Calu3 (cell line): ENCODE measurements at places on chromosomes 11 and 22.

DNA sequence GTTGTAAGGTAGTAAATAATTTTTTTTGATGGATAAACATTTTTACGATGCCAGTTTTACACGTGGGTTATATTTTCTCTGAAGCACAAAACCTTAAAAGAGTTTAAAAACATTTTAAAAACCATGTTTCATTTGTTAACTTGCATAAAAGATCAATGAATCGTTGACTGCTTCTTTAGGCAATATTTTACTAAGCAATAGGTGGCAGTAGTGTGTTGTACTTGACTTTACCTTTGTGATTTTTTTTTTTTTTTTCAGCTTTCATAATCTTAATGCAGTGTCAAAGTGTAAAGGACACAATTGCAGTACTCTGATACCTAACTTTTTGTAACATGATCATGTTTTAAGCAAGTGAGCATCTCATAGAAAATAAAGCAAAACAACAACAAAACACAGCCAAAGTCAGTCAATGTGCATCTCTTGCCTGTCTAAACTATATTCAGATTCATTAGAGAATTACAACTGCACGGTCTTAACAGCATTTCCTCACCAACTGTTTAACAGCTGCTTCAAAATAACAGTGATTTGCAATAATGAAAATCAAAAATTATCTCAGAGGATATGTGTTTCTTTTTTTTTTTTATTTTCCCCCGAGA lies 27.7 kb downstream of the DNAJC24 start:
- DNase-seq: no peak

GRCh38 chr11:104529213-104529612 lies 365.3 kb upstream of the PDGFD start:
- no peak for DNase-seq

DNA sequence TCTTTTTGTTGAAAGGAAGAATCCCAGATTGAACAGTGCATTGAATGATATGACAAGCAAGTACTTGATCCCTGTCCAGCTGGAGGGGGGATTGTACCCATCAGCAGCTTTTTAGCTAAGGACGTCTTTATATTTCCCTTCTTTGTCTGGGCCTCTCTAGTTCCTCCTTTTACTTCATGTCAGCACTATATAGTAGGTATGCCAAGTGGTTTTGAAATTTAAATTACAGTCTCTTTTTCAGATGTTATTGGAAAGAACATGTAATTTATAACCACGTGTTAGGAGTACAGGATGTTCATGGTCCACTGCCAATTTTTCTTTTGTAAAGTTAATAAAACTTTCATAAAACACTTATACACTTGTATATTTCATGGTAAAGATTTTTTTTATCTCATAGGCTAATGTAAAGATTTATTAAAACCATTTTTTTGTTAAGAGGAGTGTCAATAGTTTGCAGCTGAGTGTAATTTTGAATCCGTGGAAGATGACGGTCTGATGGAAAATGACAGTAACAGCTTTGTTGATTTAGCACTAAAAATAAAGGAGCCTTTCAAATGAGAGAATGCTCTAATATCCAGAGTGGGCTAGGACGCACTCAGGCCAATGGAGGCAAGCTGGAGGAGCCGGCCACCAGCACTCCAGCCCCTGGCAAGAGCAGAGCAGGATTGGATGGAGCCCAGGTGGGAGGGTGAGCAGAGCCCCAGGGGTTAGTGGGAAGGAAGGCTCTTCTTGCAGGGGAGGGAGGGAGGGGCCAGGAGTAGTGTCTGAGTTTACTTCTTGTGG lies 488.3 kb downstream of the INSC start:
- DNase-seq: no peak

DNA sequence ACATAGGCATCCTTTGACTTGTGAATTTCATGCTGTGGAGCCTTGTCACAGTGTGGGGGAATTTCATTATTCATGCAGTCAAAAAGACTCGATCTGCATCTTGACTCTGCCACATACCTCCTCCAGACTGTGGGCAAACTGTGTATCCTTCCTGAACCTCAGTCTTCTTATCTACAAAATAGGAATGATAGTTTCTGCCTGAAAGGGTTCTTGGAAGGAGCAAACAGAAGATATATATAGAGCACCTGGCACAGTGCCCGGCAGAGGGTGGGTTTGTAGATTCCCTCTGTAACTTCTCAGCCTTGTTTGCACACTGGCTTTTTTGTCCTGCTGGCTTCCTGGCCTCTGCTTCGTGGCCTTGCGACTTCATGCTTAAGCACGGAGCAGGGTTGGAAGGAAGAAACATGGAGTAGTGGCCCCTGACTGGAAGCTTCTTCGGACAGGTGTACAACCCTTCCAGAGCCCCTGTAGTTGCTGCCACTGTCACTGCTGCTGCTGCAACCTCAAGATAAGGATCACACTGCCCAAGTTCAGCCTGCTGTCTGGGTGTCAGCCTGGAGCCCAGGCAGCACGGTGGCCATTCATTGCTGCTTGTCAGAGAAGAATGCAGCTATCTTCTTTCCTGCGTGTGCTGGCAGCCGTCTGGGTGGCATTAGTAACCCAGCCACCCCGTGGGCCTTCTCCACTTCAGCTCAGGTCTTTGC lies 106.4 kb downstream of the MICAL2 start:
- peak; percentile 44 for DNase-seq

DNA sequence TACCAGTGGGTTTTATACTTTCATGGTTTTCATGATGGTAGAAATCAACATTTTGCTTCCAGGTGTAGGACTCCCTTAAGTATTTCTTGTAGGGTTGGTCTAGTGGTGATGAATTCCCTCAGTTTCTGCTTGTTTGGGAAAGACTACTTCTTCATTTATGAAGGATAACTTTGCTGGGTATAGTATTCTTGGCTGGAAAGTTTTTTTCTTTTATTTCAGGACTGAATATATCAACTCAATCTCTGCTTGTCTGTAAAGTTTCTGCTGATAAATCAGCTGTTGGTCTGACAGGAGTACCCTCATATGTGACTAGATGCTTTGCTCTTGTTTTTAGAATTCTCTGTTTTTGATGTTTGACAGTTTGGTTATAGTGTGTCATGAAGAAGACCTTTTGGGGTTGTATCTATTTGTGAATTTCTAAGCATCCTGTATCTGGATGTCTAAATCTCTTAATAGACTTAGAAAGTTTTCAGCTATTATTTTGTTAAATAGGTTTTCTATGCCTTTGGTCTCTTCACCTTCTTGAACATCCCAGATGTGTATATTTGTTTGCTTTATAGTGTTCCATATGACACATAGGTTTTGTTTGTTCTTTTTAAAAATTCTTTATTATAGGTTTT lies 95.9 kb downstream of the ENTHD1 start:
- DNase-seq: no peak

GRCh38 chr22:35690001-35690400 lies 27.7 kb upstream of the APOL5 start:
- DNase-seq: no peak

- no peak for DNase-seq
Measured at GRCh38 chr11:72575533-72576242, 98.5 kb downstream of the PDE2A start.

- DNase-seq: no peak
Measured at GRCh38 chr11:27404427-27404826, 41.4 kb upstream of the CCDC34 start.

DNA sequence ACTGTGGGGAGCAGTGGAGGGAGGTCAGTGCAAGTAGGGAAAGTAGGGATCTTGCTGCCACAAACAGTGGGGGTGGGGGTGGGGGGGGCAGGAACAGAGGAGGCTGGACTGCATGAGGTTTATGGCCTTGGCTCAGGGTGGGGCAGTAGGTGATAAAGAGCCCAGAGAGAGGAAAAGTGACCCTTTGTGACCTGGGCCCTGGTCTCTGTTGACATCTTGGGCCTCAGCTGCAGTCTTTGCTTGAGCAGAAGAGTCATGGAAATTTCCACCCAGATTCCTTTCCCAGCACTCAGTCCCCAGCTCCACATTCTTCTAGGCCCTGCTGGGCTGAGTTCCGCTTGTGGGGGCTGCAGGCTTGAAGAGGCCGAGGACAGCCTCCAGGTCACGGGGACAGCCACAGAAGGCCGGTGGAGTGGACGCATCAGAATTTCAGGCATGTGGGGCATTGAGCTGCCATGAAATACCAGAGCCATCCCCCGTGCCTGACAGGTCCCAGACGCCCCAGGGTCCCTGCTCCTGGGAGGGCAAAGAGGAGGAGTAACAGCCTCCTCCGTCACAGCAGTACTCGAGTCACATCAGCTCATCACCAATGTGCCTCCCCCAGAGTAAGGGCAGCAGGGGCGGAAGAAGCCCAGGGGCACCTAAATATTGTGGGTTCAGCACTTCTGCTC lies 9.7 kb upstream of the MALAT1 start:
- no peak for DNase-seq

DNA sequence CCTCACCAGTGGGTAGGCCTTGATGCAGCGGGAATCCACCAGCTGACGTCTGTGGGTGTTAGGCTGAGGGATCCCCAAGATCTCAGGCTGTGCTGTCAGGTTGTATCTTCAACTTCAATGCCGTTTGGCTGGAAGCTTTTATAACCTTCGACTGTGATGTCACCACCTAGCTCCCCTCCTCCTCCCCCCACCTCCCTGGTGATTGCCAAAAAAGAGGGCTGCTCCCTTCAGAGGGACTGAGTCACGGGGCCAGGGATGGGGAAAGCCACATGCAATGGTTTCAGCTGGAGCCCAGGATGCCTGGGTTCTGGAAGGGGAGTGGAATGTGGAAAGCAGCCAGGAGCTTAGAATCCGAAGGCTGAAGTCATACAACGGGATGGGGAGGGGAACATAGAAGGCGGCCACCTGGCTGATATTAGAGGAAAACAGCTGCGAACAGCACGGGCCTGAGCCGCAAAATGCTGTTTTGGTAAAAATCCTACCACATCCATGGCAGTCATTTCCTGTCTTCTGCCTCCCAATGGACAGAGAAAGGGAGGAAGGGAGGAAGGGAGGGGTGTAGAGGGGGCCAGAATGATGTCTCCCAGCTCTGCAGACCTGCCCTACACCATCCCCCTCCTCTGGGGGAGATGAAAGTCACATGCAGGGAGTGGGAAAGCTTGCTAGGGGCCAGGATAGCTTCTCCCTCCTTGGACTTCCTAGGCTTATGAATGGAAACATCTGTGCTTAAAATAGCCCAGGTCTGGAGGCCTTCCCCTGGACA lies at the start of gene LRRN4CL:
TSS of gene LRRN4CL (minus strand) at position 110 of the 763 bp plus-strand sequence. CDS start 1,022 bp downstream, outside the sequence.
- no peak for DNase-seq

DNA sequence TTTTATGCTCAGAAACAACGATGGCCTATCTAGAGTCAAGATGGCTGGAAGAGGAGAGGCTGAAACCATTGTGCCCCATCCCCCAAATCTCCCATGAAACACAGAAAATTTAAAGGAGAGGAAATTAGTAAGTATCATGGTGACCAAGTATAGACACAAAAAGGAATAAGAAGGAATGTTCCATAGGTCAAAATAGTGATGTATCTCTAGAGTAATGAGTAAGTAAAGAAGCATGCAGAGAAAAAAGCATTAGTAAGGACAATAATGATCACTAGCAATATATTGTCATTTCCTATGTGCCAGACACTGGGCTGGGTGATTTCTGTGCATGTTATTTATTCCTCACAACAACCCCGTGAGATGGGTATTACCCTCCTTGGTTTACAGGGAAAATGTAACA lies 2.6 kb upstream of the SLC22A24 start:
- DNase-seq: no peak

DNA sequence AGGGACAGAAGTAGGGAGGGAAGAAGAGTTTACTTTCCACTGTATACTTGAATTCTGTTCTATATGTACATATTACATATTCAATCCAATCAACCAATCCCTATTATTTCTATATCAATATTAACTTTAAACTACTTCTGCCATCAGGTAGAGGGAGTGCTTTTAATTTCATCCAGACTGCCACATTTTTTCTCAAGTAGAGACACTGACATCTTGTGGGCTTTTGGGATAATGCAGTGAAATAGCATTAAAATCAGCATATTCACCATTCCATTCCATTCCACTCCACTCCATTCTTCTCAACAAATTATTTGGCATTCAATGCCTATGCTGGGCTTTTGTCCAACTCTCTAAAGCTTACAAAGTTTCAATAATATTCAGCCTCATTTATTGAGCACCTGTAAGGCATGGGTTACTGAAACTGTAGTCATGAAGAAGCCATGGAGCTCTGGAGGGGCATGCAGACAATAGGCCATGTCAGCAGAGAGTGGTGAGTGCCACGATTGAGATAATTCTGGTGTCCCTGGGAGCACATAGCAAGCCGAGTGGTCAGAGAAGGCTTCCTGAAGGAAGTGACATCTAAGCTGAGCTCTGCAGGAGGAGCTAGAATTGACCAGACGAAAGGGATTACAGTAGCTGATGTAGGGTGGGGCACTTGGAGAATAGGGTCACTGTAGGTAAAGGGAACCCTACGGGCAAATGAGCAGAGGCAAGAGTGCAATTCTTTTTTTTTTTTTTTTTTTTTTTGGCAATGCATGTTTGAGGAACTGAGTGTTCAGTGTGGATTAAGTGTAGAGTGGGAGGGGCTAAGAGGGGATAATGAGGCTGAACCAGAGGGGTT lies 12.8 kb upstream of the CLPB start:
- peak; percentile 26 for DNase-seq

DNA sequence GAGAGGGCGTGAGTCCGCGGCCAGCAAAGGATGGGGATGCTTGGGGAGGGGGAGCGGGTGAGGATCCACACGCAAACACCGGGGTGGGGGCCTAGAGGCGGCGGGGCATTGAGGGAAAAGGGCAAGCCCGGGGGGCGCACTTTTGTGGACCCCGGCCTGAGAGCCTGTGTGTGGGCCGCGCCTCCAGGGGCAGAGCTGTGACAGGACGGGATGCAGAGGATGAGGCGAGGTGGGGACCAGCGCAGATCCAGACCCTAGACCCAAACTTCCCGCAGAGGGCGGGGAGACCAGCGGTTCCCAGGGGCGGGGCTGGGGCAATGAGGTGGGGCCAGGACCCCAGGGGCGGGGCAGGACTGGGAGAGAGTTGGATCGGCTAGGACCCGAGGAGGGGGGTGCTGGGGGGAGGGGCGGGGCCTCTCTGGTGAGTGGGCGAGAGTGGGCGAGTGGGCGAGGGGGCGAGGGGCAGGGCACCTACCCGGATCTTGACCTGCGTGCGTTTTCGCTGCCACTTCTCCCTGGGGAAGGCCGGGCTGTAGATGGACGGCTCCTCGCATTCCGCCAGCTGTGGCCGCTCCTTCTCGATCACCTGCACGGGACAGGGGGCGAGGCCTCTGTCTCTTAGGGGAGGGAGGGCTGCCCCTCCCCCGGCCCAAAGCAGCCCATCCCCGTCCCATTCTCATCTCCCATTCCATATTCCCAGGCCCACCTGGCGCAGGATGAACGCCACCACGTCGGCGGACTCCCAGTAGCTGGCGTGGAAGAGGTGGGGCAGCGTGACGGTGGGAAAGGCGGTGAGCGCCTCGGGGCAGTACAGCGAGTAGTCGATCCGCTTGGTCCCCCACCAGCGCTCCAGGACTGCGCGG lies 10.6 kb downstream of the PITPNM1 start:
- no peak for DNase-seq

GRCh38 chr11:97280347-97280746 lies 890.5 kb downstream of the JRKL start:
- DNase-seq: no peak

DNA sequence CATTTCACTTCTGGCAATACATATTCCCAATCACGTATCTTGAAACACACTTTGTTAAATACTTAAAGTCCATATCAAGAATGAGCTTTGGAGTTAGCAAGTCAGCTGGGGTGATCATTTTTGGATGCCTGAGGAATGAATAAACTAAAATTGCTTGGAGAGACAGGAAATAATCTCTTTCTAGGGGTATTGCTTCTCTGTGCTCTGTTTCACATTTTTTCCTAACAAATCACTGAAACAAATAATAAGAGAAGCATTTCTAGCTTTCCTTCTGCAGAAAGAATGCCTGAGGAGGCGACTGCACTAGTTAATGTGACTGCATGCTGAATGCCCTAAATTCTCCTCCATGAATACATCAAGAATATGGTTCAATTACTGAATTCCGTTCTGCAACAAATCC lies 541.4 kb upstream of the CCDC90B start:
- DNase-seq: no peak
